Glutamatergic neuron (in vitro differentiated cells): ENCODE measurements at places on chromosomes 3 and 15.

GRCh38 chr15:47820057-47820746, 102.9 kb downstream of the SEMA6D start:
- DNase-seq, result no peak

- DNase-seq, result no peak
These were observed 71.6 kb upstream of the ACP3 start for GRCh38 chr3:132245552-132246142.

- DNase-seq, result no peak
These were observed 31.2 kb upstream of the SRGAP3 start for GRCh38 chr3:9280451-9281219.

- DNase-seq, result no peak
These were observed 3.1 kb upstream of the GPR15 start for GRCh38 chr3:98528474-98529346.

GRCh38 chr15:90062462-90062932, 39.8 kb downstream of the IDH2 start:
- DNase-seq, result no peak

GRCh38 chr3:54870423-54870822, 57.4 kb downstream of the LRTM1 start:
- no peak for DNase-seq

DNA sequence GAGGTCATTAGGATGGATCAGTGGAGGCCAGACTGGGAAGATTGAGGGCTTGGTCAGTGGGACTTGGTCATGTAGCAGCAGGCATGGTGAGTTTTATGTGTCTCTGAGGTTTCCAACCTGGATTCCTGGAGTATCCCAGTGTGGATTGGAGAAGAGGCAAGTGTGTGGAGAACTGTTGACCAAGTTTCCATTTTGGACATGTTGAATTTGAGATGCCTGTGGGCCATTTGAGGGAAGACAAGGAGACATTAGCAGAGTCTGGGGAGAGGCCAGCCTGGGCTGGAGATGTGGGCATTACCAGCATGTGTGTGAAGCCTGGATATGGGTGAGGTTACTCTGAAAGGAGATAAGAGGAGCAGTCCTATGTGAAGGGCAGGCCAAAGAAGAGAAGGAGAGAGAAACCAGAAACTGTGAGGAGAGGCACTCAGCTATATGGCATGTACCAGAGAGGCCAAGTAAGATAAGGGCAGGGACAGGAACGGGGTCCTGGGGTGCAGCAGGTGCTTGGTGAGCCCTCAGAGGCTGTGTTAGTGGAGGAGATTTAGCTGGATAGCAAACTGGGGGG, 4.3 kb downstream of the SLC25A38 start:
- no peak for DNase-seq

- DNase-seq, result peak; percentile 51
These were observed at the start of gene DGKG for GRCh38 chr3:186361762-186362536. DGKG (minus strand) TSS chr3:186362234; CDS start chr3:186320459, 41,775 bp downstream.

GRCh38 chr3:188772886-188773285, 398.9 kb upstream of the TPRG1 start:
- DNase-seq, result no peak

GRCh38 chr3:158753854-158754253, 21.6 kb upstream of the RARRES1 start:
- DNase-seq, result no peak

- no peak for DNase-seq
These were observed 4.0 kb downstream of the LAMP3 start for GRCh38 chr3:183158551-183159006.

GRCh38 chr3:119343719-119344118, 49.5 kb downstream of the ARHGAP31 start:
- no peak for DNase-seq

DNA sequence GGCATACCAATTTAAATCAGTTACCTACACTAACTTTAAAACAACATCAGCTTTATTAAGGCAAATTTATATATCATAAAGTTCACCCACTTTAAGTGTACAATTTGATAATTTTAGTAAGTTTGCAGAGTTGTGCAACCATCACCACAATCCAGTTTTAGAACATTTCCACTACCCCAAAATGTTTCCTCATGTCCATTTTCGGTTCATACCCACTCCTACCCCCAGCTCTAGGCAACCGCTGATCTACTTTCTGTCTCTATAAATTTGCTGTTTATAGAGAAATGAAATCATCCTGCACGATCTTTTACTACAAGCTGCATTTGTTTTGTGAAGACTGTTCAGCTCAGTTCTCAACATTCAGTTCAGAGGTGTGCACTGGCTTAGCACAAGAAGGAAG, 31.5 kb upstream of the FAM81A start:
- DNase-seq, result no peak

DNA sequence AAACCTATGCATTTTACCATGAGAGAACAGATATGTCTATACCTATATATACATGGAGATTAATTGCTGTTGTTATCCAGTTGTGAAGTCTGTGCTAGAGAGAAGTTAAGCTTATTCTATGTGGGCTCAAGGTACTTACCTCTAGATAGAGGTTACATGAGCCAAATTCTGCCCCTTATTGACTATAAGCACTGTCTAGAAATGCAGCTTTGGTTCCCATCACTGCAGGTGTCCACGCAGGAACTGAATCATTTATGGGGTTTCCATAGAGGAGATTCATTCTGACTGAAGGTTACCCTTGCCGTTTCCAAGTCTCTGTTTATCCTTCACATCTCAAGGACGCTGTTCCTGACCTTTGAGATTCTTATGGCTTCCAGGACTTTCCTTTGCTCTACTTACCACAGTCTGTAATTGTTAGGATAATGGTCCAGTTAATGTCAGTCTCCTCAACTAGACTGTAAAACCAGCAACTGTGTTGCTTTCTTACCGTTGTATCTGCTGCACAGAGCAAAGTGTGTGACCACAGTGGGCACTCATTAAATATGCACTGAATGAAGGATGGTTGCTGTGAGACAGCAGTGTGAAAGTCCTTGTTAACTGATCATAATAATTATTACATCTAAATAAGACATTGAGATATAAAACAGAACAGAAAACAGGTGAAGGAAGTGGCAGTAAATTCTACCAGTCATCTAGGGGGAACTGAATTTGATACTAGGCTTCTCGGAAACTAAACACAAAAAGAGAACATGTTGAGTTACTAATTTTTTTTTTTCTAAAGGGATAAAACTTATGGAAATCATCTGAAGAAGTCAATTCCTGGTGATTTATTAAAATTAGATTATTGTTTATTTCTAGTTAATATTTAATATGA, 44.0 kb upstream of the BCL6 start:
- no peak for DNase-seq

DNA sequence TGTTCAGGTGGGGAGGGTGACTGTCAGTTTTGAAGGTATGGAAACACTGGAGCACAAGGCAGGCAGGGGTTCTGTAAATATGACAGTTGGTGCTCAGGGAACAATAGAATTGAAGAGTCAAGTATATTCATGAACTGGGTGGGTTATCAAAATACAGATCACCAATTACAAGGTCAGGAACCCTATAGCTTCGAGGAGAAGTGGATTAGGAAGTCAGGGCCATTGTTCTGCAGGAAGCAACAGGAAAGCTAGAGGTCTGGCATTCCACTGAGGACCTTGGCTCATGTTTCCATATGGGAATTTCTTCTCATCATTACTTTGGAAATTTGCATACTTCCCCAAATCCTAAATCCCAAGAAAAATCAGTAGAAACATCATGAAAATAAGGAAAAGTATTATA, 125.9 kb downstream of the MYRIP start:
- no peak for DNase-seq

GRCh38 chr15:78076231-78077052, 1.1 kb downstream of the TBC1D2B start:
- peak; percentile 51 for DNase-seq

DNA sequence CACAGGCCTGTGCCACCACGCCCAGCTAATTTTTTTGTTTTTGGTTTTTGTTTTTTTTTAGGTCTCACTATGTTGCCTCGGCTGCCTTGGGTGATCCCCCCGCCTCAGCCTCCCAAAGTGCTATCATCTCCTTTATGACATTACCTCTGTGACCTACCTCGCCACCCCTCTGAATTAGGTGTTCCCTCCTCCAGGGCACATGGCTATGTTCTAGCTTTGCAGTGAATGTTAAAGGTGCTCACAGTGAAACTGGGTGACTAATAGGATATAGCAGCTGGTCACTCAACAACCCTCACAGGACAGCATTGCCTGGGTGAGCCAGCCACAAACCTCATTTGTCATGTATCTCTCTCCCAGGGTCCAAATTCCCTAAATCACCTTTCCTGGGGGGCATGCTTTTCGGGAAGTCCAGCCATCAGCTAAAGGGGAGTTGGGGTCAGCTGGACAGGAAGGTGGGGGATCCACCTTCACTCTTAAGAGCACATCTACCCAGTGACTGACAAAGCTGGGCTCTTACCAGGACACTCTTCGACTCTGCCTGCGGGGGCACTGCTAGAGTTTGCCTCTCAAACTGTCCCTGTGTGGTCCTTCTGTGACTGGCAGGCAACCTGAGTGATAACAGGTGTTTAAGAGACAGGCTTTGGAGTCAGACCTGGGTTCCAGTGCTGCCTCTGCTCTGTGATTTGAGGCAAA, 1.6 kb upstream of the TTLL3 start:
- peak; percentile 65 for DNase-seq

DNA sequence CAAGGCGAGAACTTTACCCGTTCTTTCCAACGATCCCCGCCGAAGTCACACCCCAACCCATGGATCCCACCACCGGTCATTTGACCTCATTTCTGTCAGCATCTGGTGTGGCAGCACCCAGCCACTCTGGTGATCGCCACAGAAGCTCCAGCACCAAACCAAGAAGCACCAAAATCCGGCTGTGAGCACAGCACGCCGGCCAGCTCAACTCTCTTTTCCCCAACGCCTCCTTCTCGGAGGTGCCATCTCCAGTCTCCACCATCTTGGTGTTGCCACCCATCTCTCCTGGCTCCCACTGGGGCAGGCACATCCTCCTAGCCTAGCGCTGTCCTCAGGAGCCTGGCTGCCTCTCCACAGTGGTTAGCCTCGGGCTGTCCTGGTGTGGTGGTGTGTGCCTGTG, 6.5 kb downstream of the MUC4 start:
- DNase-seq, result no peak

DNA sequence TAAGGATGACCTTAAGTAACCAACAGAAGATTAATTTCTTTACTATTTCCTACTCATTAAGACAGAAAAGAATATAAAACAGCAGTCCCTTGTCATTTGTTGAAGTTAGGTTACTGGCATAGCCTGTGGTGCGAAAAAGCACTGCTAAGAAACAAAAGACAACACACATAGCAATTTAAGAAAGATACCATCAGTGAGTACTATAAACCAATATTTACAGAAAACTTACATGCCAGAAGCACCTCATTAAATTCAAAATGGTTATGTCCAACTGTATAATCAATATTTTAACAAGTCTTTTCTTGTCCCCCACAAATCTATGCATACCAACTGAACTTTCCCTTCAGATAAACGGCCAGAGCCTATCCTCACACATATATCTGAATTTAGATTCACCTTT, 42.0 kb downstream of the ANKRD28 start:
- DNase-seq, result no peak

DNA sequence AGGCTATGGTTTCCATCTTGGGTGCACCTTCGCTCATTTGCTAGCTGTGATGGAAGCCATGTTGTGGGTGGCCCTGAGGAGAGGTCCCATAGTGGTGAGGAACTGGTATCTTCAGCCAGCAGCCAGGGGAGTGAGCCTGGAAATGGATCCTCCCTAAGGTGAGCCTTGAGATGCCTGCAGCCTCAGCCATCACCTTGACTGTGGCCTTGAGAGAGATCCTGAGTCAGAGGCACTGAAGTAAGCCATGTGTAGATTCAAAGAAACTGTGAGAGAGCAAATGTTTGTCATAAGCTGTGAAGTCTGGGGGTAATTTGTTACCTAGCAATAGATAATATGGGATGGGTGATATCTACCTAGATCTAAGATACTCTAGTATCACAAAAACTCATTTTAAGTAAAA, 105.3 kb downstream of the SNRK start:
- no peak for DNase-seq

DNA sequence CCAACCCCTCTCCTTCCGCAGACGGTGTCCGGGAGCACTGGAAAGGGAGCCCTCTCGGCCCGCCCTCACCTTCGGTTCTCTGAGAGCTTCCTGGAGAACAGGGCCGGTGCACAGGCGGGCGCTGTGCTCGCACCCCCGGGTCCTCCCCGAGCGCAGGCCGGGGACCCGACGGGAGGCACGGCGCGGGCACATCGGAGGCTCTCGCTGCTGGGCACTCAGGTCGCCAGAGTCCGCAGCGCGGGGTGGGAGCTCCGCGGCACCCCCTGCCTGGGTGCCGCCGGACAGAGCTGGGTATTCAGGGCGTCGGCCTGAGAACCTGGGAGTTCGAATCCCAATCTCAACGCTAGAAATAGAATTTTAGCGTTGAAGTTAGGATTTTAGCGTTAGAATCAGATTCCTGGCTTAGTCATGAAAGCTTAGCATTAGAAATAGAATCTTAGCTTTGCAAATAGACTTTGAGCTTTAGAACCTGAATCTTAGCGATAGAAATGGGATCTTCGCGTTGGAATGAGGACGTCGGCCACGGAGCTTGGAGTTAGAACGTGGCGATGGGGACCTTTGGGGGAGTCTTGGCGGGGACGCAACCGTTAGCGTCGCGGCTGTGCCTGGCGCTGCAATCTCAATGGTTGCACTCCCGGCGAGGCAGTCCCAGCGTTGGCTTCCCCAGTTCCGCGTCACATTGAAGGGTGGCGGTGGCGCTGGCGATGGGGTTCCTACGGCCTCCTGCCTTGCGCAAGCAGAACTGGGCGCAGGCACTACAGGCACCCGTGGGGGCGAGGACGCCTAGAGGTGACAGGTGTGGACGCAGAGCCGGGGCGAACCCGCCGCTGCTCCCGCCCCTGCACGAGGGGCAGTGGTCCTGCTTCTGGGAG, 549 bp downstream of the TRH start:
- peak; percentile 39 for DNase-seq

DNA sequence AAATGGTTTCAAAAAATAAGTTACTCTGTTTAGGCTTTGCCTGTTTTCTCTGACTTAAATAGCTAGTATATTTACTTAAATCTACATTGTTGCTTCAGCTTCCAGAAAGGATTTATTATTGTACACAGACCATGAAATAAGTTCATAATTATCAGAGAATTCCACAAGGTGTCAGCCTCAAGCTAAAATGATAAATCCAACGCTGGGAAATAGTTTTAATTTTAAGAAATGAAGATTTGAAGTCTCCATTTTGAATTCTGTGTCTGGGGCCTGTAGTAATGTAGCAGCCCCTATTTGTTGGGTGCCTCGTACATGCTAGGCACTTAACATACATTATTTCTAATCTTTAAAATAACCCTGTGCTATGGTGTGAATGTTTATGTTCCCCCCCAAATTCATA, 92.6 kb upstream of the KCNMB2 start:
- DNase-seq, result no peak

GRCh38 chr3:56303487-56303886, 164.8 kb downstream of the ERC2 start:
- DNase-seq, result peak; percentile 62

GRCh38 chr3:120742849-120743365, 363 bp downstream of the GTF2E1 start:
- DNase-seq, result peak; percentile 40

- no peak for DNase-seq
These were observed 390 bp upstream of the TLE3 start for GRCh38 chr15:70098153-70098460.

- DNase-seq, result no peak
These were observed 38.1 kb downstream of the TLE3 start for GRCh38 chr15:70059476-70060213.

- no peak for DNase-seq
These were observed 37.6 kb upstream of the WNT5A start for GRCh38 chr3:55524565-55525244.

GRCh38 chr15:84725001-84725491, 9.1 kb upstream of the SEC11A start:
- no peak for DNase-seq
